HT-29 (cell line): ENCODE measurements at places on chromosomes 7 and 10. TPM values are rescaled to one million over a fixed set of nuclear protein-coding genes. Genes with fewer than 3 reads are reported as not detected.

Gene ALDH18A1
- total RNA-seq = 108 and 110 TPM in 2 replicates

Gene EPDR1
- total RNA-seq = not detected in 2 replicates

Gene KNDC1
- total RNA-seq = 0.08 TPM in 1 of 2 replicates, not detected in the other

Gene NOM1
- 27.6 and 28.8 TPM in 2 replicates for total RNA-seq

- no peak for DNase-seq
These were observed 72.3 kb downstream of the CPEB3 start for GRCh38 chr10:92218569-92218968.

- DNase-seq = no peak
These were observed 111.2 kb upstream of the BET1 start for GRCh38 chr7:94115316-94115715.

GRCh38 chr10:28304032-28304571 lies 1.2 kb upstream of the MPP7 start:
- no peak for DNase-seq

DNA sequence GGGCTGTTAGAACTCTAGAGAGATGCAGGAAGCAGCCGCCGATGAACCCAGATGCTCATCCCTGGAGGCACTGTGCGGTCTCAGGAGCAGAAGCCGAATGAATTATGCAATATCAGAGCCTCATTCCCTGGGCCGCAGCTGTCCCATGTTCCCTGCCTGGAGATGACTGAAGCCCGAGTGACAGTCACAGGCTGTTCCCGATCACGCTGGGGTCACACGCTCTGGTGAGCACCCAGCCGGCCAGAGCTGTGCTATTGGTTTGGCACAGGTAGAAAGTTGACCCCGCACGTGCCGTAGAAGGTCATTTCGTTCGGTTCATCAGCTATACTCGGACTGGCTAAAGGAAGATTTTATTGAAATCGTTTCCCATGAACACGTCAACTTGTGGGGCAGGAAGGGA lies 140.5 kb upstream of the SH2B2 start:
- no peak for DNase-seq

GRCh38 chr7:28036696-28037095 lies 143.9 kb downstream of the JAZF1 start:
- no peak for DNase-seq
